ENCODE measurements at places on chromosomes 13 and 19. TPM values are rescaled to one million over a fixed set of nuclear protein-coding genes. Genes with fewer than 3 reads are reported as not detected.

Gene KASH5
- not detected for total RNA-seq

Gene PRKCSH
- 119 TPM for total RNA-seq

Gene FGF9
- total RNA-seq = not detected

GRCh38 chr19:49553451-49554271 lies 25.9 kb downstream of the RCN3 start:
- DNase-seq = no peak

DNA sequence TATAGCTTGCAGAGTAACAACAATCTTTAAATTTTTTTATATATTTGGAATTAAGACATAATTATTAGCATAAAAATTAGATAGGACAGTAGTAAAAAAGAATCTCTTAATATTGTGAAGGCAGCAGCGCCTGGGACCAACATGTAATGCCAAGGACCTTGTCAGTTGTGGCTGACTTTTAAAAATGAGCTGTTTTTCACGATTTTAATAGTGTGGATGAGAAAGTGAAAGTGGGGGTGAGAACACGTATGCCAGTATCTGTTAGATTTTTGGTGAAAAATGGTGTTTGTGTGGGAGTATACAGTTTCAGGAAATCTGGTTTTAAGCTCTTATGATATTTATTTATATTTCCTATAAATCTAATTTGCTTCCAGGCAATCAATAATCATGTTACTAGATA lies 125.2 kb downstream of the LMO7 start:
- DNase-seq = no peak

DNA sequence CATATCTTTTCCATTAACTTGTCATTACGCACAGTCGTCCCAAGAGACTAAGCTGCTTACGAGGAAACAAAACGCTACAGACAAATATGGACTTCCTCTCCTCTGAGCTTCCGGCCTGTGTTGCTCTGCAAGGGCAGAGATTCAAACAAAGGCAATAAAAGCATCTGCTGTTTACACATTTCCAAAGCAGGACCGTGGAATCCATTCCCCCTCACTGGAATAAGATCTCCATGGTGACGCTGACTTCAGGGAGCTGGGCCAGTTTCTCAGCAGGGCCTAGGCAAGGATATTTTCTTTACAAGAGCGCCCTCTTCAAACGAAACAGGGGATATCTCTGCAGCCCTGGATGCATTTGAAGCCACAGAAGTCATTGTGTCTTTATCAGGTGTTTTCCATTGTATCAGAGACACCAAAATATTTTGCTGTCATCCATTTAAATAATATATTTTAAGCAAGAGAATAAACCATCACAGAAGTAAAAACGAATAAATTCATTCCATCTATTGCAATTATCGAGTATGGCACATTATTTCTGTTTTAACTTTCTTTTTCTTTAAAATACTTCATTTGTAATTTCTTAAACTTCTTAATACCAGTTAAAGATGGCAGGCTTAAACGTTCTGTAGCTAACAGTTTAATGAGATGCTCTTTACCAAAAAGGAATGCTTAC lies 177.5 kb downstream of the DCLK1 start:
- DNase-seq = peak; percentile 90

DNA sequence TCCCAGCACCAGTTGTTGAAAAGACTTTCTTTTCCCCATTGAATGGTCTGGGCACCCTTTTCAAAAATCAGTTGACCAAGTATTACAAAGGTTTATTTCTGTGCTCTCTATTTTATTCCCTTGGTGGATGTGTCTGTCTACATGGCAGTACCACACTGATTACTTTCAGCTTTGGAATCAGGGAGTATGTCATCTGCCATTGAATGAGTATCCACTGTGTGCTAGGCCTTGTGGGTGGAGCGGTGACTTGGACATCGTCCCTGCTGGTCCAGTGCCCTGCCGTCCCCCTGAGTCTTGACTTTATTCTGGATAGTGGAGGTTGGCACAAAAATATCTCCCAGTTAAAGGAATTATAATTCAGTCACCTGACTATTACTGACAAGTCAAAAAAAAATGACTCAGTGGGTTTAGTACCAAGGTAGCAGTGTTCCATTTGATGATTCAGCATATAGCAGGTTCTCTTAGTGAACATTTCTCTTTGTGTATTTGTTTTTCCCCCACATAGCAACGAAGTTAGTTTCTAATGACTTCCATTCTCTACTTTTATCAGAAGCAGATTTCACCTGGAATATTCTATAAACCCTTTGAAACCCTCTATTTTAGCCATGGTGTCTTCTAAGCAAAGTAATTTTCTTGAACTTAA lies 3.9 kb downstream of the UPF3A start:
- DNase-seq = no peak
